ENCODE measurements at places on chromosomes 3 and 15. TPM values are rescaled to one million over a fixed set of nuclear protein-coding genes. Genes with fewer than 3 reads are reported as not detected.

GRCh38 chr3:177041021-177041729 lies 156.1 kb downstream of the TBL1XR1 start:
- DNase-seq = no peak

C3orf22 gene
- total RNA-seq = not detected

GRCh38 chr3:31091748-31092147 lies 197.3 kb upstream of the GADL1 start:
- DNase-seq = no peak

DNA sequence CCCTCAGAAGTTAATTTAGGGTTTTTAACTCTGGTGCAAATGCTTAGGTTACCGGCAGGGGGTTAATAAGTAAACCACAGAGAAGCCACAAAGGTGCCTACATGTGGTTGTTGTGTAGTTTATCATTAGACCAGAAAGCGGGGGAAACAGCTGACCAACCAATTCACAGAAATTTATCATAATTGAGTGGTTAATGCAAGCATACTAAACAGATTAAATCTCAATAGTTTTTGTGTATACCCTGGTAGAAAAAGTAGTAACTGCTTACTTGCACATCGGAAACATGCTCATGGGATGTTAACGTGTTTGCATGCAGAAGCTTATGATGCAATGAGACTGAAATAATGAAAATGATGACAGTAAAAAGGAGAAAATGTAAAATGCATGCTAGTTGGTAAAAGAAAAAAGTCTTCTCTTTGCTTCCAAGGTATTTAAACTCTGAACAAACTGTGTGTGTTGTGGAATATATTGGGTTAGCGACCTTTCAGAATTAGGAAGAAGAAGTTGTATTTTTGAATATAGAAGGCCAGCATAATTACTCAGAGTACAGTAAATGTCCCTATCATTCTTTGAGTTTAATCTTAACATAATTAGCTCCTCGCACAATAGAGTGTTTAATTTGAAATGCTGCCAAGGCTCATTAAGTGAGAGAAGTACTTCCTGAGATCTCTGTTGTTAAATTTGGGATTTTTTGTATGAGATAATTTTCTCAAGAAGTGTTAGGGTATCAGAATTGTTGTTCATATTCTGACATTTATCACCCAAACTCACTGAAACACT lies 316.2 kb downstream of the PTPRG start:
- DNase-seq = no peak

DNA sequence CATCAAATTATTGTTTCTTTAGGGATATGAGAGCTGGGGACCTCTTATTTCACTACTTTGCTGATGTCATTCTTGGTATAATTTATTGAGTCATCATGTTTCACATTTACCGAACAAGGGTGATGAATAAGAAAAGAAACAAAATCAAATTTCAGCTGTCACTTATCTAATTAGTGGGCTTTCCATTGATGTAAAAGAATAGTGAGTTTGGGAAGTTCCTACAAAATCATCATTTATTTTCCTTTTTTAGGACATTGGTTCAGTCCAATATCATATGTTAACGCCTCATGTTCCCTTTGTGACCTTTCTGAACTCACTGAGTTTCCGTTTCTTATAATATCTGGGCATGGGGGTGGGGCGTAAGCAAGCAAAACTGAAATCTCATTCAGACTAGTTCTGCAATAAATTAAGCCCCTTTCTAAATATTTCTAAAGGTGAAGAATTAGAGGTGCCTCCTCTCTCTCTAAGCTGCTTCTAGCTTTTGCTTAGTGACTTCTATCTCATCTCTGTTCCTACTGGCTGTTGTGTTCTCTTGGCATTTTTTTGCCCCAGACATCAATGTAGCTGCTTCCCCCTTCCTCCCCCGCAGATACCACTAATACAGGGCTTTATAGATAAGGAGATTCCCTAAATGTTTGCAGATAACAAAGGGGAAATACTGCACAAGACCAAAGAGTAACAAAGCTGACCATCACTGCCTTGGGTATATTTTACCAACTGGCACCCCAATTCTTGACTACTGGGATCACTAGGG lies 238.0 kb upstream of the CTNNB1 start:
- no peak for DNase-seq

TBC1D23 gene
- 21.9 TPM for total RNA-seq

GRCh38 chr3:156400062-156400461 lies 154.9 kb downstream of the SSR3 start:
- DNase-seq = no peak

ADAMTS7 gene
- 0.23 TPM for total RNA-seq

DNA sequence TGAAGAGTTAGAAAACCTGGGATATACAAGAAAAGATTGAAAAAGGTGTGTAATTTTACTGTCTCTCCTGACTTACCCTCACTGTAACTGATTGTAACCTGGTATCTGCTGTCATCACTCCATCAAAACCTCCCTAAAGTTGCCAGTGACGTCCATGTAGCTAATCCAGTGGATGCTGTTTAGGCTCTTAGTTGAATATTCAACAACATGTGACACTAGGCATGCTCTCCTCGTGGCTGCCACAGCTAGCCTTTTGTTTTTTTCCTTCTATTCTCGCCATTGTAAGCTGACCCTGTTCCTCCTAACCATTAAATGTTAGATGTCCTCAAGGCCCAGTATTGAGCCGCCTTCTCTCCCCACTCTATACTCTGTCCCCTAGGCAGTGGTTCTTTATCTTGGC lies 41.6 kb downstream of the GADL1 start:
- DNase-seq = no peak

DNA sequence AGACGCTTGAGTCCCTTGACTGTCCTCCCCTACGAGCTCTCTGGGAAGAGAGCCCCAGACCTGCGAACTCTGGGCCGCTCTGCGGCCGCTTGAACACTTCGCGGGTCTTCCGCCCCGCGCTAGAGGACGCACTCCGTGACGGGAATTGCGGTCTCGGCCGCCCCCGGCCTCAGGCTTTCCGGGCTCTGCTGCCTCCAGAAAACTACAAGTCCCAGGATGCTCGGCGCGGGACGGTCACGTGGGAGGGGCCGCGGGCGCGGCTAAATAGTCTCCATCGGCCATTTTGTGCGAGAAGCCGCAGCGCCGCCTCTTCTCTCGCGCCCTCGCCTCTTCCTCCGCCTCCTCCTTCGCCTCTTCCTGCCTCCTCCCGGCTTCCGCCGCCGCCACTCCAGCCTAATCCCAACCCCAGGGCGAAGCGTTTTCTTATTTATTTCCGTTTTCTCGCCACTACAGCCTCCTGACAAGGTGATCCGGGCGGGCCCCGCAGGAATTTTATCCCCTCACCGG lies at the start of gene EIF1B:
Gene EIF1B, plus strand, starts transcription at position 290 of the 507 bp plus-strand sequence. CDS start 235 bp downstream, outside the sequence.
- peak; percentile 98 for DNase-seq

DNA sequence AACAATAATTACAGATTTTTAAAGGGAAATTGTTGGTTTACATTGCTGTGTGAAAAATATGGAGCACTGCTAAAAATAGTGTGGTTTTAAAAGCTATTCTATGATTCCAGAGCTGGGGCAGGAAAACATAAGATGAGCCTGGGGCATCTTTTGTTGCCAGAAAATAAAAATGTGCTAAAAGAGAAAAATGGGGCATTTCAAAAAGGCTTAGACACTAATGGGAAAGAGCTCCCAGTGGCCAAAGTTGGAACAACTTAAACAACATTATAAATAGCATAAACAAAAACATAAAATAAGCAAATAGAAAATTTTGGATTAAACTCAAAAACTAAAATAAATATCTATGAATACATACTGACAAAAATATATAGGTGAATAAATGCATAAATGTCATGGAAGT lies 478.9 kb downstream of the NLGN1 start:
- no peak for DNase-seq

- peak; percentile 17 for DNase-seq
Observed at GRCh38 chr3:71065764-71066013, 517.8 kb downstream of the FOXP1 start.

DNA sequence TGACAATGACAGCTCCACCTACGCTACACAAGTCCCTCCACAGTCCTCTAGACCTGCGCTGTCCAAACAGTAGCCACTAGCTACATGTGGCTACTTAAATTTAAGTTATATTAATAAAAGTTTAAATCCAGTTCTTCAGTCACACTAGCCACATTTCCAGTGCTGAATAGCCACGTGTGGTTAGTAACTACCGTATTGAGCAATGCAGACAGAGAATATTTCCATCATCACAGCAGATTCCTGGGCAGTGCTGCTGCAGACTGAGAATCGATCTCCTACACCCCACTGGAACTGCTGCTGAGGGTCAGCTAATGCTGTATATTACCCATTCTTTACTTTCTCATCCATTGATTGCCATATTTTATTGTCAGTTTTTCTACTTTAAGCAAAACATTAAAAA lies 40.9 kb downstream of the HDC start:
- no peak for DNase-seq

DNA sequence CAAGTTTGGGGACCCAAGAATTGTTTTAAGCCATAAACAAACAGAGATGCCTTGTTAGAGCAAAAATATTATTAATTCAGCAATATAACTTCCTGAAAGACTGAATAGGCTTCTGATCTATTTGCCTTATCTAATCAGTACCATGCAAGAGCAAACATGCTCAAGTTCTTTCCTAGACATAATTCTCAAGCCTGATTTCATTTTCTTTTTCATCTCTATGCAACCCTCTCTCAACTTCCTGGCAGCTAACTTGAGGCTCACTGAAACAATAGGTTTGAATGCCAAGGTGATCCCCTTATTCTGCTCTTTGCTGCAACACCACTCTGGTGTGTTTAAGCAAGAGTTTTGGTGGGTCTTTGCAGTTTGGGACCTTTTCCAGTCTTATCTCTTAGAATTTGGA lies 230.9 kb upstream of the CD96 start:
- DNase-seq = no peak

PLSCR2 gene
- total RNA-seq = not detected

GRCh38 chr3:23646184-23646920 lies 159.4 kb upstream of the UBE2E1 start:
- no peak for DNase-seq

DNA sequence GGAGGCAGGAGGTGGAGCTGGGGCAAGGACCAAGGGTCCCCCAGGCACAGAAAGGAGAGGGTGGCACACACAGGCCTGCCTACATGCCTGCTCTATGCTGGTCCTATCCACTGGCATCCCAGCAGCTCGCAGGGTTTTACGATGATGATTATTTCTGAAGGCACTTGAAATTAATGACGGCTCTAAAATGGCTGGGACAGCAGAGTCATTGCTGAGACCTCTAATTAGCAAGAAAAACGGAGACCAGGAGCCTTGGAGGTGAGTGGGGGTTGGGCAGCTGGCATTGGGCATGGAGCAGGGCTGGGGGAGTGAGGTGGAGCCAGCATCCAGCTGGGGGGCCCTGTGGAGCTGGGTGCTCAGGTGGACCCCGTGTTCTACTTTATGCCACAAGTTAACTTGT lies 3.5 kb upstream of the LINGO1 start:
- no peak for DNase-seq

- DNase-seq = no peak
Observed at GRCh38 chr15:93126148-93126547, 37.1 kb upstream of the RGMA start.

GRCh38 chr3:73820431-73820830 lies 195.7 kb upstream of the PDZRN3 start:
- no peak for DNase-seq

FSIP1 gene
- 0.43 TPM for total RNA-seq

- DNase-seq = peak; percentile 97
Observed at GRCh38 chr3:67083277-67083676, 85.2 kb downstream of the KBTBD8 start.

CCDC54 gene
- not detected for total RNA-seq

- no peak for DNase-seq
Observed at GRCh38 chr15:43522247-43522646, 4.8 kb downstream of the MAP1A start.

BTLA gene
- total RNA-seq = not detected

DNA sequence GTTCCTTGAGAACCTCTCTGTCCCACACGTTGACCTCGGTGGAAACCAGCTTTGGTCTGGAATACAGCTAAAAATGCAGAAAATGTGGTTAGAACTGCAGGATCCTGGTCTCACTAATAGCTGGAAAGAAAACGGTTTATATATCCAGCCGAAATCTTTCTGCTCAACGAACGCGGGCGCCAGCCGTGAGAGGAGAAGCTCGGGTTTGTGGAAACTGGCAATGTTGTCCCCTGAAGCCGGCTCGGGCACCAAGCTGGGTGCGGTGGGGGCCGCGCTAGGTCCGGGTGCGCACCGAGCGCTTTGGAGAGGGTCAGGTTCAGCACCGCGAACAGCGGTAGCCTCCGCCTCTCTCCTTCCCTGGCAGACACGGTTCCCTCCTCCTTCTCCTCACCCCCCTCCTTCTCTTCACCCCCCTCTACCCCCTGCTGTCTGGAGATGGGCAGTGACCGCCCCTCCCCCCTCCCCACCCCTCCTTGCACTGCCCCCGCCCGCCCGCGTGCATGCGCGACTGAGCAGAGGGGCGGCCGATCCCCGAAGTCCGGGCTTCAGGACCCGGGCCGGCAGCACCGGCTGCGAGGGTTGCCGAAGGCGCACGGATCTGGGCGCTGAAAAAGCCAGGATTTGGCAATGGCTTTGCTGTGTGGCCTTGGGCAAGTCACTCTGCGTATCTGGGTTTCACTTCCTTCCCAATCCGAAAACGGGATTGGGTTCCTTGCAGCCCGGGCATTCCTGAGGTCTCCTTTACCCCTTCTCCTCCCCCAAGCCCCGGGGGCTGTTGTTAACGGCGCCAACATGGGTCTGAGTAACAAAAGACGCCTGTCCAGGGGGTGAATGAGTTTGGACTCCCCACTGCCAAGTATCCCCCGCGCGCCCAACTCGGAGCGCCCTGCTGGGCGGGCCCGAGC lies at the start of gene SKOR1:
Gene SKOR1, plus strand, starts transcription at position 534 of the 905 bp plus-strand sequence. Its CDS starts 94 bp downstream, at position 628.
- DNase-seq = no peak

ADCY5 gene
- 1.7 TPM for total RNA-seq

- DNase-seq = peak; percentile 39
Observed at GRCh38 chr3:156050918-156051317, 69.5 kb upstream of the KCNAB1 start.

- no peak for DNase-seq
Observed at GRCh38 chr3:182450942-182451787, 342.1 kb upstream of the ATP11B start.

CCR9 gene
- not detected for total RNA-seq
